ENCODE measurements at places on chromosomes 16 and 17.

DNA sequence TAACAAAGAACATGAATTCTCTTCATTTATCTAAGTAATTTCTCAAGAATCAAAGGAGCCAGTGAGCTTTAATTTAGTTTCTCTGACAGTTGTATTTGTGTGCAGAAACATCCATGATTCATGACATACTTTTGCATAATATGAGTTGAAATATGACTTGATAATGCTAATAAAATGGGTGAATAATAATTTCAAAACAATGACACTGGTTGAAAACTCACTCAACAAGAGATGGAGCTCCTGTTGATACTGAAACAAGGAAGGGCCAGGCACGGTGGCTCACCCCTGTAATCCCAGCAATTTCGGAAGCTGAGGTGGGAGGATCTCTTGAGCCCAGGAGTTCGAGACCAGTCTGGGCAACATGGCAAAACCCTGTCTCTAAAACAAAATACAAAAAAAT, 147.0 kb downstream of the MAP2K6 start:
- no peak for DNase-seq

DNA sequence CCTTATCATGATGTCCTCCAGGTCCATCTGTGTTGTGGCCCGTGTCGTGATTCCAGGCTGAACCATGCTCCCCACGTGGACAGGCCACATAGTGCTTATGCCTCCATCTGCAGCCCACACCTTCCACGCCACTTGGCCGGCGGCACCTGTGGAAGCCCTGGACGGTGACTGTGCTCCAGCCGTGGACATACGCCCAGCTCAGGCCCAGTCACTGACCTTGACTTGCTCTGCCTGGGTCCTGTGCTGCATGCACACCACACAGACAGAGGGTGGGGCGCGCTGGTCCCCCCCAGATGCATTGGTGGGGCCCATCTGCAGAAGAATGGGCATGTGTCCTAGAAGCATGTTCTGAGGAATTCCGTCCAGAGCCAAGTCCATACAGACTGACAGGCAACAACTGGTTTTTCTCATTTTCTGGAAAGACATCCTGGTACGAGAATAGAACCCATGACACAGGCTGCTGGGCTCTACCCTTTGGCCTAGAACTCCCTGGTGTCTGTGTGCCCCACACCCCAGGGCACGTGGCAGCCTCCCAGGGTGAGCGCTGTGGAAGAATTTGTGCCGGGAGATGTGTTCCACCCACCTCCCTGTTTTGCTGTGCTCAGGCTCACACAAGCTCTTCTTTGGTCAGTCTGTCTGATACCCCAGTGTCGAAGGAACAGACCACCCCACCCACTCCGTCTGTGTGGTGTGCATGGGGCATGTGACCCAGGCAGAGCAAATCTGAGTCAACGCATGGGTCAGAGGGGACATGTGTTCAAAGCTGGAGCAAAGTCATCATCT, 39.5 kb downstream of the GPT2 start:
- DNase-seq, result no peak

- no peak for DNase-seq
Observed at GRCh38 chr17:32575852-32576251, 89.1 kb downstream of the CDK5R1 start.

GRCh38 chr17:70629902-70630301, 460.6 kb downstream of the KCNJ2 start:
- DNase-seq, result no peak

GRCh38 chr17:61029181-61029580, 351.5 kb downstream of the BCAS3 start:
- no peak for DNase-seq

GRCh38 chr16:620700-621525, 9.9 kb upstream of the WFIKKN1 start:
- DNase-seq, result no peak

DNA sequence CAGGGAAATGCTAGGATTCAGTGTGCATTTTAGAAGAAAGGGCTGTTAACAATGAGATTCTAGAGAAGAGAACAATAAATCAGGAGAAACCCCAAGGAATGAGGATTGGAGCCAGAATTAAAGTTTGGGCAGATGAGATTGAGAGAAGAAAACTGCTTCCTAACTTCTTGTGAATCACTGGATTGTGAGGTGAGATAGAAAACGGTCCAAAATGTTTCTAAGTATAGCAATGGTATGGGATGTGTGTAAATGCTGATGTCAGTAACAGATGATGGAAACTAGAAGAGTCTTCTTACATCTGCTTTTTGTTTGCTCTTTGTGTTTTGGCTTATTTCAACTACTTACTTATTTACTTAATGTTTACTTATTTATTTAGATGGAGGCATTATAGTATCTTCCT, 123.0 kb downstream of the KCNJ2 start:
- DNase-seq, result no peak

DNA sequence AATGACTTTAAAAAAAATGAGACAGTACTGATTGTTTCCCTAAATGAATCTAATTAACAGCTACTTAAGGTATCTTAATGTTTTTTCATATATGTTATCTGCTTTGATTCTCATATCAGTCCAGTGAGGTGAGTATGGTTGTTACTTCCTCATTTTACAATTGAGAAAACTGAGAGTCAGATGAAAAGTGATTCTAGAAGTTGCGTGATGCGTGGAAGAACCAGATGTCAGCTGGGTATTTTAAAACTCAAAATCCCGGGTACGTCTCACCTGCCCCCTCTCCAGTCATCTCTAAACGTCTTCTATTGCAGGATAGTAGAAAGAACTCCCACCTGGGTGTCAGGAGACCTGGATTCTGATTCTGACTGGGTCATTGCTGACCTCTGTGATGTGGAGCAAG, 89.2 kb downstream of the MAP2K6 start:
- DNase-seq, result no peak

DNA sequence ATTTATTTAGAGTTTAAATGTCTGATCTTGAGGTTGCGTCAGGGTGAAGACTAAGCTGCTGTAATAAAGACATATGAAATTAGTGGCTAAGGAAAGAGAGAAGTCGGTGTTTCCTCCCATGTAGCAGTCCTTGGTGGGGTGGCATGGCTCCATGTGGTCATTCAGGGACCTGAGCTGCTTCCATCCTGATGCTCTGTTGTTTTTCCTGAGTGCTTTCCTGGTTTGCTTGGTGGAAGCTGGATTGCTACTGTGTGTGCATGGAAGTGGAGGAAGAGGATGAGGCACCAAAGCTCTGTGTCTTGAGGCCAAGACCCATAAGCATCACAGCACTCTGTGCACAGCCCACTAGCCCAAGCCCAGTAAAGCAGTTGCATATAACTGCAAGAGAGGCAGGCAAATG, 241.8 kb upstream of the CACNG5 start:
- no peak for DNase-seq

- no peak for DNase-seq
Observed at GRCh38 chr17:32917842-32918241, 10.1 kb upstream of the TMEM98 start.
